ENCODE measurements at places on chromosomes 1 and 21.

GRCh38 chr1:60809204-60809980, 273.0 kb upstream of the NFIA start:
- peak; percentile 19 for DNase-seq

DNA sequence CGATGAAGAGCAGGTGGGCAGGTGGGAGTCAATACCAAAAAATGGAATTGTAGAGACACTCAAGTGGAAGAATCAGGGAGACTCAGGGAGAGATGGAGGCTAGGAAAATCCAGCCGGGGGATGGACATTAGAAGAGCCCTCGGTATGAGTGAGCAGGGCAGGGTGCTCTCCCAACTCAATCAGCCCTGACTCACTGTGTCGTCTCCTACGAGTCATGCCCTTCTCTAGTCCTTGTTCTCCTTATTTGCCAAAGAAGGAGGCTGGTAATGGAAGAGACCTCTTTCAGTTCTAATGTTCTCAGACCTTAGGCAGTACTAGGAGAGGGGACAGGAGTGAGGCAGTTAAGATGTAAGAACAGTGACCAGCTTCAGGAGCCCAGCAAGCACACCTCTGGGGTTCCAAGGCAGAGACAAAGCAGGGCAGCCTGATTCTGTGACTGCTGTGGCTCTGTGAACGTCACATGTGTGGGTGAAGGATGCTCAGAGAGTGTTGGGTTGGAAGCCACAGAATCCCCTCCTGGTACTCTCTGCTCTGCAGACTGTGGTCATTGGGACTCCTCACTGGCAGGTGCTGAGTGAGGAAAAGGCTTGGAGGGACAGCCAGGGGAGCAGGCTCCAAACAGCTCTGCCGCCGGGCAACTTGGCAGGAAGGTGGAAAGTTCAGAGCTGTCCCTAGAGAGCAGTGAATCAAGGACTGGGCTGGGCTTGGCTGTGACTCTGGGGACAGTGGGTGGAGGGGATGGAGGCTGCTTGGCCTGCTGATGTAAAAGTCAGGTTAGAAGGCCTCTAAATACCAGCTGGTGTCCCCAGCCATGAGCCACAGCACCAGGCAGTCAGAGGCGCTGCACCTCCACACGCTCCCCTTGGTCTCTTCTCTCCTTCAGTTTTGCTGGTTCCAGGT, 11.1 kb upstream of the GJA5 start:
- no peak for DNase-seq

DNA sequence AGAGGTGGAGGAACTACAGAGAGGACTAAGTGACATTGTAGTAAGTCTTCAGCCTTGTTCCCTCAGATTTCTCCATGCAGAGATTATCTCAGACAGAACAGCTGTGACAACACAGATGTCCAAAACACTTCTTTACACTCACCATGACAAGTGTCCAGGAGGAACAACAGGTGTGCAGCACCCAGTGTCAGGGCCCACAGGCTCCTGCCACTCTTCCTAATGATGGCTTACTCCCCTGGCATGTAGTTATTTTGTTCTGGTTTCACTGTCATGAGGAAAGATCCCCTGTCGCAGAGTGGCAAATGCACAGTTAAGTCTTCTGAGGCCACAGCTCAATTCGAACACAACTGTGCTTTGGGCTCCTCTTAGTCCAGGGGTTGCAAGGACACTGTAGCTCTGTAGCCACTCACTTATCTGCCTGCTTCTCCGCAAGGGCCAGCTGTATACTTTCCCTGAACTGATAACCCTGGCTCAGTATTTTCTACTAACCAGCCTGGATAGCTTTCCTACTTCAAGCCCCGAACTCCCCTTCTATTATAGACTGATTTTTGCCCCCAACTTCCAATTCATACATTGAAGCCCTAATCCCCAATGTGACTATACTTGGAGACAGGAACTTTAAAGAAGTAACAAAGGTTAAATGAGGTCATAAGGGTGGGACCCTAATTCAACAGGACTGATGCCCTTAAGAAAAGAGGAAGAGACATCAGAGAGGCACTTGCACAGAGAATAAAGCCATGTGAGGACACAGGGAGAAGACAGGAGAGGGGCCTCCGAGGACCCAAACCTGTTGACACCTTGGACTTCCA, 11.1 kb downstream of the PDZK1 start:
- no peak for DNase-seq

GRCh38 chr1:152946651-152947256, at the start of gene SPRR5:
Gene SPRR5 (plus strand): TSS chr1:152947206. CDS start chr1:152948555, 1,349 bp downstream.
- no peak for DNase-seq
